ENCODE measurements at places on chromosomes 1 and 21. TPM values are rescaled to one million over a fixed set of nuclear protein-coding genes. Genes with fewer than 3 reads are reported as not detected.

The C1orf56 gene
- 2.4 TPM for total RNA-seq

The OR10Z1 gene
- not detected for total RNA-seq

The COL18A1 gene
- total RNA-seq, result 1,199 TPM

The YIPF1 gene
- 27.8 TPM for total RNA-seq

The EFNA1 gene
- total RNA-seq, result 195 TPM

The ATP6V1G3 gene
- not detected for total RNA-seq

The GPR153 gene
- 4.7 TPM for total RNA-seq

The DDI2 gene
- total RNA-seq, result 10.1 TPM

The ILDR2 gene
- total RNA-seq, result not detected

The RGS13 gene
- not detected for total RNA-seq

The LCE2C gene
- total RNA-seq, result not detected

The ICOSLG gene
- total RNA-seq, result 26.4 TPM

The NOL9 gene
- total RNA-seq, result 19.5 TPM

The S100A7A gene
- not detected for total RNA-seq

The CTBS gene
- total RNA-seq, result 9.0 TPM

The HES3 gene
- not detected for total RNA-seq

The SLC5A3 gene
- 11.3 TPM for total RNA-seq

The NHLH1 gene
- 0.05 TPM for total RNA-seq

The GBP6 gene
- not detected for total RNA-seq

The ADORA1 gene
- total RNA-seq, result 8.6 TPM

The ERO1B gene
- 3.7 TPM for total RNA-seq

The TFF2 gene
- not detected for total RNA-seq

The COA6 gene
- total RNA-seq, result 20.7 TPM

The ARHGAP30 gene
- total RNA-seq, result not detected

The CHIA gene
- not detected for total RNA-seq

The G0S2 gene
- total RNA-seq, result 6.4 TPM

The EPS8L3 gene
- not detected for total RNA-seq

The ITLN1 gene
- total RNA-seq, result not detected

The KISS1 gene
- total RNA-seq, result not detected

The PDE4B gene
- 54.6 TPM for total RNA-seq

The SAMD13 gene
- 1.5 TPM for total RNA-seq

The RBM11 gene
- total RNA-seq, result not detected

The LRRC39 gene
- 0.53 TPM for total RNA-seq

Data from glomerular endothelial cell (primary cell).